ENCODE measurements at places on chromosomes 6 and 20.

DNA sequence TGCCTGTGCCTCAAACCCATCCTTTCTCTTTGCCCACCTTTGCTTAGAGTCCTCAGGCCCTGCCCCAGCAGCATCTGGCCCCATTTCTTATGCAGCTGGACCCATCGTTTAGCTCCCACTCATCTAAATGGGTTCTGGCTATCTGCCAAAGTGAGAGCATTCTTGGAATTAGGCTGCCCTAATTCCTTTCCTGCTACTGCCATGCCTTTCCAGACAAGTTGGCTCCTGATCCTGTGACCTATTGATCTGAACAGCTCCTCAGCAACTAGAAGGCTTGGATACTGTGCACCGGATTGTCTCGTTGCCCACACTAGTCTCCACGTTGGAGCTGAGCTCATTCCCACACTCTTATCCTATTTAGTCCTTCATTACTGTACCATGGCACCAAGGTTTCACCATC lies 22.9 kb downstream of the DZANK1 start:
- DNase-seq = peak; percentile 3

DNA sequence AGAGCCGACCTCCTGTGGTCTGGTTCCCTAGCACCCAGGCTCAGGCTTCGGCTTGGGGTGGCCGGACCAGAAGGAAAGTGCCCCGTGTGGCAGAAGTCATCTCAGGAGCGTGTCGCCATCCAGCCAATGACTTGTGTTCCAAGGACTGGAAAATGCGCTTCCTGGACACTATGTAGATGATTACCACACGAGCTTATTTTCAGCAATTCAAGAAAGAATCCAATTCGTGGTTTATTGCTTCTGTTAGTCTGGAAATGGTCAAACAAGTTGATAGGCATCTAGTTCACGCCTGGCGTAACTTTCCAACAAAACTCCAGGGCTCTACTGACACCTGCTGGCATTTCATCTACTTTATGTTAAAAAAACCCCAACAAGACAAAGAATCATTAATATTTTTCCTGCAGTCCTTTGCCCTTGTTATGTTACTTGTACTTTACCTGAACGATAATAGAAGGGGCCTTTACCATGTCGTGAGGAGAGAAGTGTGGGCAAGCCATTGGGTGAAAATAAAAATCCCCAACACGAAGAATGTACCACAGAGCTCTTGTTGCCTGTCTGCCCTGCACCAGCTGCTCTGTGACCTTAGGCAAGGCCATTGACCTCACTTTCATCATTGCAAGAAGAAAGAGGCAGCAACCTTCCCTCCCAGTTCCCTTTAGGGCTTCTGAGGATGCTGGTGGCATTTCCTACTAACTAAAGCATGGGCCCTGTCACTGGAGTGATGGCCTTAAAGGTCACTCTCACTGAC lies 154.7 kb upstream of the LAMP5 start:
- DNase-seq = peak; percentile 79

DNA sequence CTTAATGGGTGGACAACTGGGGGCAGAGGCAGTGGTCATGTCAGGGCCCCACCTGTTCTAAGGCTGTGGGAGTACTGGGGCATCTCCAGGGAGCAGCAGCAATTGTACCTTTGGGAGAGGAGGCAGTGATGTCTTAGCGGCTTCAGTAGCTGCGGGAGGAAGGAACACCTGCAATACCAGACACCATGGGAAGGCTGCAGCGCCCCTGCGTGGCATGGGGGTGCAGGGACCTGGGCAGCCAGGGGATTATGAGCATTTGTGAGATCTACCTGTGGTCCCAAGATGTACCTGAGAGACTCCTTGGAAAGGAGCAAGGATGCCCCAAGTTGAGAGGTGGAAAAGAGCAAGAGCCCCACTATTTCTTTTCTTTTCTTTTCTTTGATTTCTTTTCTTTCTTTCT lies 112.1 kb upstream of the GPR6 start:
- no peak for DNase-seq

DNA sequence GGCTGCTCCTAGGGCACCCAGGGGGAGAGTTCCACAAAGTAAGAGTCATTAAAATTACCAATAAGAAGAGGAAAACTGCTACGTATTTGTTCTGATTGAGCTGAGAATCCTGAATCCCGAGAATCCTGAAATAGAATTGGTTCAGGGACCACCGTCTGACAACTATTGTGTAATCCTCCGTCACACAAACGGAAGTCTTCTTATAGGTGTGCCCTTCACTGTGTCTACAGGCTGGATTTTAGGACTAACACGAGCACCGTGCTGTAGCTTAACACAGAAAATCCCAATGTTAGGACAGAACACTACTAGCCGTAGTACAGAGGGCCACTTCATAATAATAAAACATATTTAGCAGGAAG lies 50.6 kb upstream of the RNF182 start:
- DNase-seq = no peak

DNA sequence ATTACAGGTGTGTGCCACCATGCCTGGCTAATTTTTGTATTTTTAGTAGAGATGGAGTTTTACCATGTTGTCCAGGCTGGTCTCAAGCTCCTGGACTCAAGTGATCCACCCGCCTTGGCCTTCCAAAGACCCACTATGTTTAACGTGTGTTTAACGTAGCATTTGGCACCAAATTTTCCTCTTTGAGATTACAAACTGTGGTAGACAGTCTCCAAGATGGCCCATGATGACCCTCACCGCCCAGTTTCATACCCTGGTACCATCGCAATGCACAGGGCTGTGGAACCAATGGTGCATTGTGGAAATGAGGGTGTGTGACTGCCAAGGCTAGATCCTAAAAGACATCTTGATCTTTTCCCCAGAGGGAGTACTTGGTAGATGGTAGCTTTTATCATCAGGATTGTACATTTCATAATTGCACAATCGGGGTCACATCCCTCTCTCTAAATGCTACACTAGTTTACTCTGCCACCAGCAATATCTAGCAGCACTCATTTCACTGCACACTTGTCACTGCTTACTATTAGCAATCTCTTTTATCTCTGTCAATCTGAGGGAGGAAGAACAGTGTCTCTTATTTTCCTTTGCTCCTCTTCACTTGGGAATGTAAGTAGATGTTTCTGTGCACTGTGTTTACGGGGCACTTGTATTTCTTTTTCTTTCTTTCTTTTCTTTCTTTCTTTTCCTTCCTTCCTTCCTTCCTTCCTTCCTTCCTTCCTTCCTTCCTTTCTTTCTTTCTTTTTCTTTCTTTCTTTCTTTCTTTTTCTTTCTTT lies 96.9 kb downstream of the NOL4L start:
- DNase-seq = no peak

DNA sequence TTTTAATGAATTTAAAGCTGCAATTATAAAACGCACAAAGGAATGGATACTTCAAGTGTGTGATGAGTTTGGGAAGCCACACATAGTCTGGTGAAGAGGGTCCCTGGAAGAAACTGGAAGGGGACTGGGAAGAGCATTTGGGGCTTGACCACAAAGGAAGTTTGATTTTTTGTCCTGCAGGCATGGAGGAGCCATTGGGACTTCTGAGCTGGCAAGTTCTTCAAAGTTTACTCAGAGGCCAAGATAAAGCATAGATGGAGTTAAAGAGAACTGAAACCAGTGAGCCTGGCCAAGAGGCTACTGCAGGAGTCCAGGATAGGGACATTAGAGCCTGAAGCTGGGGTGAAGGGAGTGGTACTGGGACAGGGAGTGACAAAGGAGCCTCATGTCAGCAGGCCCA lies 95.0 kb downstream of the AIG1 start:
- DNase-seq = no peak

- DNase-seq = no peak
Measured at GRCh38 chr6:44008821-44009370, 118.4 kb downstream of the MRPL14 start.

GRCh38 chr6:17589406-17590096 lies 10.6 kb upstream of the FAM8A1 start:
- peak; percentile 80 for DNase-seq

GRCh38 chr20:46406986-46407670 lies 713 bp upstream of the ELMO2 start:
- DNase-seq = peak; percentile 58

GRCh38 chr6:128259029-128259724 lies 261.2 kb downstream of the PTPRK start:
- peak; percentile 4 for DNase-seq

DNA sequence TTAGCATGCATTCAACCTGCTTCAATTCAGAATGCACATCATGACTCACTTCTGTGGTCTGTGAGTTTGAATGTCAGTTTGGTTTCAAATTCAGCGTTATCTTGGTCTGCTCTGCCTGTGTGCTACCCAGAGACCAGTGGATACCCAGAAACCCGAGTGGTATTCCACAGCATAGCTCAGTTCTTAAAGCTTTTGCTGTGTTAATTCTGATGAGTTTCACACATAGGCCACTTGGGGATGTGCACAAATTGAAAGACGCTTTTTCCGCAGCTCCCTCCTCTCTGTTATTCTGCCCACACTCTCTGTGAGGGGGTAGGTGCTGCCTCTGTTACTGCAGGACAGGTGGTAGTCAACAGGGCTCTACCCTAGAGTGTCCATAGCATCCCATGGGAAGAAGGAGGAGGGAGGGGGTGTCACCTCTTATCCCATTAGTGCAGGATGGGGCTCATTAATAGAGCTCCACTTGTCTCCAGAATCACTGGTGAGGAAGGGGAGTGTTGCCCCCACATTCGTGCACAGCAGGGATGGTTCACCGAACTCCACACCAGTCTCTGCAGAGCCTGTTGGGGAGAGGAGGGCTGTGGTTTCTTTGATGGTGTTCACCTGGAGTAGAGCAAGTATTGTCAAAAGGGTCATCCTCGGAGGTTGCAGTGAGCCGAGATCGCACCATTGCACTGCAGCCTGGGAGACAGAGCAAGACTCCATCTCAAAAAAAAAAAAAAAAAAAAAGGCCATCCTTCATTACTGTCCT lies 29.2 kb upstream of the SDCBP2 start:
- no peak for DNase-seq

GRCh38 chr6:80173411-80173810 lies 66.9 kb downstream of the BCKDHB start:
- DNase-seq = peak; percentile 42

- DNase-seq = peak; percentile 90
Measured at GRCh38 chr20:10217721-10218410, 764 bp upstream of the SNAP25 start.

DNA sequence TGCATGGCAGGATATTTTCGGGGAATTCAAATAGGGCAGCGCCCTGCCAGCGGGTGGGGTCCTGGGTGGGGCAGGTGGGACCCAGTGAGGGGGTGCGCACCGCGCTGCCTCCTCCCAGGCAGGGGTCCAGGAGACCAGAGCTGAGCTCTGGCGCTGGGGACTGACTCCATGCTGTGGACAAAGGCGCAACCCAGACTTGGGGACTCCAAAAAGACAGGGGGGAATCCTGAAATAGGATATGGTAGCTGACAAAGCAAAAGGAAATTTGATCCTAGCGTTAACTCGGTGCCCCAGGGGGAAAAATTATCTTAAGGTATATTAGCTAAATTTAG lies 23.6 kb downstream of the TFAP2A start:
- no peak for DNase-seq

DNA sequence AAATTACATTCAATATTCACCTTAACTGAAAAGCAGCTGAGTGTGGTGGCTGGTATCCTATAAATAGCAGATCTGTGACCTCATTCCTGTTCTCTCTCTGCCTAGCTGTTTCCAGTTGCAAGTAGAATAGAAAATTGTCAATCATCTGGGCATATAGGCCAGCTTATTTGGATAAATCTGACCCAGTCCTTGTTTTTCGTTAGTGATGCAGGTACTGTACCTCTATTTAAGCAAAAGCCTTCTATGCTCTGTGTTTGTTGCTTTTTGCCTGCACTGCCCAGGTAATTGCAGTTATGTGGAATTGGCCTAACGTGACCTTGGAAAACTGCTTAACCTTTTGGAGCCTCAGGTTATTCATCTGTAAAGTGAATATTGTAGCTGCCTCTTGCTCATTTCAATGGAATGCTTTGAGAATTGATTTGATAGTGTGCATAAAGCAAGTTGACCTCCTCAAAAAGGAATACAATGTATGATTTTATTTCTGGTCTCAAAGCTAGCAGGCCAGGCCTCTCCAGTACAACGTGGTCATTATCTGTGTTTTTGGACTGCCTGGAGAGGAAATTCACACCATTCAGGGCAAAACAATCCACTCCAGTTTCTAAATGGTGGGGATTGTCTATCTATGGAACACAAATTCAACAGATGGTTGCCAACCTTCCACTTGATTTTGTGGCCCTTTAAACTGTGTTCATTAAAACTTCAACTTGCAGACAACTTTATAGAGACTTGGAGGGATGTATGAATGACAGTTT lies 508.7 kb upstream of the CITED2 start:
- DNase-seq = peak; percentile 51

- DNase-seq = no peak
Measured at GRCh38 chr6:70973604-70974003, 16.7 kb upstream of the B3GAT2 start.

- peak; percentile 49 for DNase-seq
Measured at GRCh38 chr6:1391800-1392309, 2.5 kb downstream of the FOXF2 start.

Measured in adipocyte (in vitro differentiated cells).